Stimulated activated CD4-positive, alpha-beta T cell treated with anti-CD3 and anti-CD28 coated beads, Interleukin-1b, Interleukin-23, amount 100 ng/mL, for 48 hours (primary cell): ENCODE measurements at places on chromosomes 4 and X.

DNA sequence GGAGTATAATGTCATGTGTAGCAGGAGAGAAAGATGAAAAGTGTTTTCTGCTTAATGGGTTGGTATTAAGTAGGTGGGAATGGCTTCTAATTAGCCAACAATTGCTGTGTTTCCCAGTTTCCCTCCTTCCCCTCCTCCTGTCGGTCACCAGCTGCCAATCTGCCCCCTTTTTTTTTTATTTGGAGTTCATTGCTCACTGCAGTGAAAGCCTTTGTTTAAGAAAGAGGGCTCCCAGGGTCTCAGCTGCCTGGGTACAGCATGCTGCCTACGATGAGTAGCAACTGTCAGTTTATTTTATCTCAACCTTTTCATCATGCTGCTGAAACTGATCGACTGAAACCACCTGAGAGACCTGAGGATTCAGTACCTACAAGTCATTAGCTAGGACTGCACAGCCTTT lies 149.0 kb downstream of the POU4F2 start:
- DNase-seq, result no peak

- DNase-seq, result no peak
Measured at GRCh38 chr4:97587912-97588311, 555.4 kb downstream of the STPG2 start.

- DNase-seq, result no peak
Measured at GRCh38 chr4:74377714-74378113, 12.8 kb downstream of the EREG start.

- DNase-seq, result no peak
Measured at GRCh38 chrX:37753384-37753783, 26.5 kb upstream of the CYBB start.

- DNase-seq, result no peak
Measured at GRCh38 chr4:168630445-168631187, 133.8 kb downstream of the PALLD start.

- DNase-seq, result no peak
Measured at GRCh38 chr4:105474099-105474518, 247 bp upstream of the PPA2 start.

DNA sequence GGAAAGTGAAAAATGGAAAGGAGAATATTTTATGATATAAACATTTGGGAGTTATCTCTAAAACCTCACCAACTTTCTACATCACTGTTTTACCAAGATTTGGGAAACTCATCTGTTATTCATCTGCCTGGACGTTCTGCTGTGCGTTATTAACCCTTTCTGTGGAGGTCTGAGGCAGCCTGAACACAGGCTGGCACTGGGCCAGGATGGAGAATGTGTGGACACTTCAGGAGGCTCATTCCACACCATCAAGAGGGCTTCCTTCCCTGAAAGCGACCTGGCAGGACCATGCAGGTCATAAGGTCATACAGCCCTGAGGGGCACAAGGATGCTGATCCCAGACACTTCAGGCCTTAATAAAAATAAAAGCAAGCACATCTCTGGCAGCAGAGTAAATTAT lies 31.2 kb upstream of the TMEM184C start:
- no peak for DNase-seq

GRCh38 chr4:150683775-150684350 lies 101.9 kb downstream of the MAB21L2 start:
- DNase-seq, result no peak

DNA sequence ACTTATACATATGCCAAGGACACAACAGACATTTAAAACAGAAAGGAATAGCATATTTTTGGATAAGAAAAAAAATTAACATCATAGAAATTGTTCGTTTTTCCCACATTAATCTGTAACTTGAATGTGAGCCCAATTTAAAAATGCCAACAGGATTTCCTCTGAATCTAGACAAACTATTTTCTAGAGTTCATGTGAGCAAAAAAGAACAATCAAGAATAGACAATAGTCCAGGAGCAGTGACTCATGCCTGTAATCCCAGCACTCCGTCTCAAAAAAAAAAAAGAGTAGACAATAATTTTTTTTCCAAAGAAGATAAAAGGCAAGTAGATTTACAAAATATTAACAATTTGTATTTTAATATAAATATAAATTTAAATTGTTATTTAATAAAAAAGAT lies 73.7 kb upstream of the DUSP21 start:
- DNase-seq, result no peak

- DNase-seq, result no peak
Measured at GRCh38 chr4:54909961-54910360, 215.4 kb downstream of the KDR start.

GRCh38 chr4:78424461-78424860 lies 127.1 kb upstream of the ANXA3 start:
- DNase-seq, result no peak

- DNase-seq, result no peak
Measured at GRCh38 chr4:107255114-107255513, 219.0 kb upstream of the DKK2 start.

- DNase-seq, result no peak
Measured at GRCh38 chrX:70016513-70016912, 33.2 kb downstream of the AWAT2 start.
